ENCODE measurements at places on chromosomes 5 and 9. TPM values are rescaled to one million over a fixed set of nuclear protein-coding genes. Genes with fewer than 3 reads are reported as not detected.

Gene LIFR
- polyA plus RNA-seq: 1.00 TPM

Gene ENC1
- polyA plus RNA-seq: 68.1 TPM

Gene MAP1B
- polyA plus RNA-seq: 3.6 TPM

Gene UBE2QL1
- polyA plus RNA-seq: not detected

Gene FGD3
- polyA plus RNA-seq: 0.61 TPM

Gene CCIN
- not detected for polyA plus RNA-seq

Gene PGGT1B
- polyA plus RNA-seq: 5.5 TPM

Gene MAMDC4
- polyA plus RNA-seq: 0.82 TPM

- no peak overlapping the region for H3K4me3 ChIP-seq
- H3K27ac ChIP-seq: no peak overlapping the region
Measured at GRCh38 chr9:131982671-131983239, 96.9 kb downstream of the MED27 start.

GRCh38 chr5:143837306-143837848 is 25.4 kb downstream of the HMHB1 start:
- no peaks in the 10 kb centered on the region for H3K4me1 ChIP-seq
- H3K36me3 ChIP-seq: no peaks in the 10 kb centered on the region
- no peak overlapping the region for H3K4me3 ChIP-seq
- H3K27me3 ChIP-seq: no peaks in the 10 kb centered on the region
- no peak for DNase-seq

DNA sequence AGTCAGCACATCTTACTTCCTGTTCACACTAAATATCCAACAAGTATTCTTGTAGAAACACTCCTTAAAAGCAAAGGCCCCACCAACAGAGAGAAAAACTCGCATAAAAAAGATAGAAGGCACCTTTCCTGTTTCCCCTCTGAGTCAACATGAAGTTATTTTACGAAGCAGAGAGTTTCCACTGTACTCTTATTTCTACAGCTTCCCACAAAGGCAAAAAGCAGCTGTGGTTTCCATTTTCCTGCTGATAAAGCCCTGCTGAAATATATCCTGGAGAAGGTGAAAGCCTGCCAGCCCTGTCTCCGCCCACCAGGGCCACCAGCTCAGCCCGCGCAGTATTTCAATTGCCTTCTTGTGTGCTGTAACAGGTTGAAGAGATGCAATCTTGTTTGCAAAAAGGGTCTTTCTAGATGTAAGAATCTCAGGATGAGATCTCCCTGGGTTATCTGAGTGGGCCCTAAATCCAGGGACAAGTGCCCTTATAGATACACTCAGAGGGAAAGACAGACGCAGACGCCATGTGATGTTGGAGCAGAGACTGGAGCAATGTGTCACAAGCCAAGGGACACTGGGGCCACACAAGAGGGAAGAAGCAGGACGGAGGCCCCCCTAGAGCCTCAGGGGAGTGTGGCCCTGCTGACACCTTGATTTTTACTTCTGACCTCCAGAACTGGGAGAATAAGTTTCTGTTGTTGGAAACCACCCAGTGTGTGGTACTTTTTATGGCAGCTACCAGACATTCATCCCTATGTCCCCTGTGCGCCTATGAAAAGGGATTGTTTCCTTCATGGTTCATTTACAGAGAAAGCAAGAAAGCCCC is 19.9 kb downstream of the SEMA4D start:
- no peak overlapping the region for H3K4me3 ChIP-seq
- no peaks in the 10 kb centered on the region for H3K27me3 ChIP-seq
- H3K36me3 ChIP-seq: no peaks in the 10 kb centered on the region
- no peaks in the 10 kb centered on the region for H3K4me1 ChIP-seq
- no peak for DNase-seq

GRCh38 chr5:133432956-133433532 is 179.3 kb downstream of the FSTL4 start:
- no peak overlapping the region for H3K4me3 ChIP-seq
- DNase-seq: no peak
- H3K27ac ChIP-seq: no peak overlapping the region
- H3K27me3 ChIP-seq: no peaks in the 10 kb centered on the region

GRCh38 chr9:127731938-127732337 is 3.2 kb downstream of the TOR2A start:
- no peak overlapping the region for H3K4me3 ChIP-seq
- no peak for DNase-seq
- H3K4me1 ChIP-seq: peaks cover 10% of the 10 kb centered on the region
- H3K27me3 ChIP-seq: no peaks in the 10 kb centered on the region
- no peaks in the 10 kb centered on the region for H3K36me3 ChIP-seq

DNA sequence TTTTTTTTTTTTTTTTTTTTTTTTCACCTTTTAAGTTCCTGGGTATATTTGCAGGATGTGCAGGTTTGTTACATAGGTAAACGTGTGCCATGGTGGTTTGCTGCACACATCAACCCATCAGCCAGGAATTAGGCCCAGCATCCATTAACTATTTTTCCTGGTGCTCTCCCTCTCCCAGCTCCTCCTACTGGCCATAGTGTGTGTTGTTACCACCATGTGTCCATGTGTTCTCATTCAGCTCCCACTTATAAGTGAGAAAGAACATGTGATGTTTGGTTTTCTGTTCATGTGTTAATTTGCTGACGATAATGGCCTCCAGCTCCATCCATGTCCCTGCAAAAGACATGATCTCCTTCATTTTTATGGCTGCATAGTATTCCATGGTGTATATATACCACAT is 350.5 kb downstream of the MAN2A1 start:
- H3K27me3 ChIP-seq: no peaks in the 10 kb centered on the region
- H3K4me1 ChIP-seq: no peaks in the 10 kb centered on the region
- no peak overlapping the region for H3K4me3 ChIP-seq
- DNase-seq: no peak

DNA sequence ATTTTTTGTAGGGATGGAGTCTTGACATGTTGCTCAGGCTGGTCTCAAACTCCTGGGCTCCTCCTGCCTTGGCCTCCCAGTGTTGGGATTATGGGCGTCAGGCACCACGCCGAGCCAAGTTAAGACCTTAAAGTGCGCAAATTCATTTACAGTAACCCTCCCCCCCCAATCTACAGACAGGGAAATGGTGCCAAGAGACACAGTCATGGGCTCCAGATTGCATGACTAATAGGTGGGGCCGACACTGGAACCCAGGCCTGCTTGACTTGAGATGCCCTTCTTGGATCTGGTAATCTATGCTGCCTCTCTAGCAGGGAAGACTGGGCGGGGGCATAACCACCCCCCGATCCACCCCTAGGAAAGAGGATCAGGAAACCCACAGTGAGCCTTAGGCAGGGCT is 19.5 kb downstream of the TTF1 start:
- H3K27me3 ChIP-seq: no peaks in the 10 kb centered on the region
- no peak overlapping the region for H3K27ac ChIP-seq
- no peak overlapping the region for H3K4me3 ChIP-seq
- H3K4me1 ChIP-seq: no peaks in the 10 kb centered on the region
- peaks cover 32% of the 10 kb centered on the region for H3K36me3 ChIP-seq

- no peak overlapping the region for H3K27ac ChIP-seq
- DNase-seq: no peak
- no peak overlapping the region for H3K4me3 ChIP-seq
- H3K36me3 ChIP-seq: no peaks in the 10 kb centered on the region
- H3K27me3 ChIP-seq: no peaks in the 10 kb centered on the region
Measured at GRCh38 chr9:89518466-89519365, 20.8 kb upstream of the SEMA4D start.

DNA sequence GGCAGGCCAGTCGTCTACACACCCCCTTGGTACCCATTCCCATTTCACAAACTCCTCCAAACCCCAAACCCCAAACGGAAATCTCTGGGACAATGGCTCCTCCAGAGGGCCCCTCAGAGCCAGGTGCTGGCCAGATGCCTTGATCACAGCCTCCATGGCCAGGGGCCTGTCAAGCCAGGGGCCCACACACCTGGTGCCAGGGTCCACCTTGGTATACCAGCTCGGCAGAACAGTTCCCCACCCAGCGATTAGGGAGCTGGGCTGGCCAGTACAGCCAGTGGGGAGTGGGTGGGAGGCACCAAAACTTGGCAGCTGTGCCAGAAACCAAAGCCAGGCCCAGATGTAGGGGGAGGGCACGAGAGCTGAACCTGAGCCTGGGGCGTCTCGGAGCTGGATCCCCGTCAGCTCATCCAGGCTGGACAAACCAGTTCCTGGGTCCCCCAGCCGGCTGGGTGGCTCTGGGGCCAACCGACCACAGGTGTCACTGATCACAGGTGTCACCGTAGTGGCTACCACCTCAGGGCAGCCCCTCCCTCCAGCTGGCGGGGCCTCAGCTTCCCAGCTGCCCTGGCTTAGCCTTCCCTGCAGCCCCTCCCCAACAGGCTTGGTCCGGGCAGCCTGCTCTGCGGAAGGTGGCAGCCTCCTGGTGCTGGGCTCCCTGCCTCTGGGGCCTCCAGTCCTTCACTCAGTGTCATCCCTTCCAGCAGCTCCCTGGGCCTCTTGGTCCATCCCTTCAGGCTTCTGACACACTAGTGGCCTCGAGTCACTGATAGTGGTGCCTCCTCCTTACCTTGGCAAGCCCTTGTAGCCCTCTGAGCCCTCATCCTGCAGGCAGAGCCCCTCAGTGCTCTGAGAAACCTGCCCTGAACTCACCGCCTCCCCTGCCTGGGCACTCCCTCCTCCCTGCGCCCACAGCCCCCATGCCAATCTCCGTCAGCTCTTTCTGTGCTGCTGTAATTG is 6.6 kb upstream of the RMND5B start:
- H3K27ac ChIP-seq: no peak overlapping the region
- no peak for DNase-seq
- peaks cover 18% of the 10 kb centered on the region for H3K4me1 ChIP-seq
- peaks cover 6% of the 10 kb centered on the region for H3K36me3 ChIP-seq
- H3K4me3 ChIP-seq: no peak overlapping the region
- no peaks in the 10 kb centered on the region for H3K27me3 ChIP-seq

DNA sequence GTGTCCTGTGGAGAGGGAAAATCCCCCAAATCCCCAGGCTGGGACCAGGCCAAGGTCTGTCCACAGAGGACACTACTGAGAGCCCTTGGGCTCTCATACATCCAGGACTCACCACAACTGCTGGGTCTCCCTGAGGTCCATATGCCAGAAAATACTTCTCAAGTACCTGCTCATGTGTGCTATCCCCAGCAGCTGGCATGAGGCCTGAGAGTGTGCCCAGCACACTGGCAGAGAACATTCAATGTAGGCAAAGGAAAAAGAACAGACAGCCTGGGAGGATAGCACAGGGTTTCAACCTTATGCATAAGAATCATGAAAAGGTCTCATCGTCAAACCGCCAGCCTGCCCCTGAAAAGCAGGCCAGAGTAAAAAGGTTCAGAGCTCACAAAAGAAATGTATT is 154.1 kb upstream of the TAS2R1 start:
- H3K27me3 ChIP-seq: no peaks in the 10 kb centered on the region
- H3K27ac ChIP-seq: no peak overlapping the region
- no peak overlapping the region for H3K4me3 ChIP-seq
- no peaks in the 10 kb centered on the region for H3K36me3 ChIP-seq
- no peak for DNase-seq

GRCh38 chr5:150703762-150704161 is 2.9 kb upstream of the RBM22 start:
- peaks cover 15% of the 10 kb centered on the region for H3K4me1 ChIP-seq
- no peak overlapping the region for H3K4me3 ChIP-seq
- H3K27me3 ChIP-seq: no peaks in the 10 kb centered on the region
- no peak overlapping the region for H3K27ac ChIP-seq
- H3K36me3 ChIP-seq: peaks cover 2% of the 10 kb centered on the region

DNA sequence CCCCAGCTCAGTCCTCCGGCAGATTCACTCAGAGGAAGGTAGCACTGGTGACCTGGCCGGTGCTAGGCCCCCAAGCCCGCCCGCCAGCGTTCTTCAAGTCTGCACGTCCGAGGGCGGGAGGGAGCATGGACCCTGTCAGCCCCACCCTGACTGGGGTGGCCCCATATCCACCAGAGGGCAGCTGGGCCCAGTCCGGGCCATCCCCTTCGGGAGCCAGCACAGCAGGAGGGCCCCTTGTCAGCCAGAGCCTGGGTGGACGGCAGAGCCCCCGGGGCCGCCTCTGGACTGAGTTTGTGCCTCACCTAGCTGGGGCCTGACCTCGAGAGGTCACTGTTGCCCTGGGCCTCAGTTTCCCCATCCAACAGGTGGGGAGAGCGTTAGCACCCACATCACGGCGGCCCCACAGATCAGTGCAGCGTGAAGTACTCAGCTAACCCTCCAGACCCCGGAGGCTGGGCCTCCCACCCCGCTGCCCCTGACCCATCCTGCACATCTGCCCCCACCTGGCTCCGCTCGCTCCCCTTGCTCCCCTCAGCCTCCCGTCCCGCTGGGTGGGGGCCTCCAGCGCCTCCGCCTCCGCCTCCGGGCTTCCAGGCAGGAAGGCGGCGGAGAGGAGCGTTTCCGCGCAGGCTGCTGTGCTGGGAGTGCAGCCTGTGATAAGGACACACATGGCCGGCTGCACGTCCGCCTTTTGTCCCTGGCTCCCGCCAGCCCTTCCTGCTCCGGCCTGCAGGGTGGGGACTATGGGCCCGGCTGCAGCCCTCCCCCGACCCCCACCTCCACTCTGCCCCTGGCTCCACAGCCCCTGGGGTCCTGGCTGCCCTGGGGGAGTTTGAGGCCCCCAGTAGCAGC is 16.6 kb upstream of the EGFL7 start:
- peaks cover 6% of the 10 kb centered on the region for H3K4me1 ChIP-seq
- no peak overlapping the region for H3K27ac ChIP-seq
- H3K36me3 ChIP-seq: no peaks in the 10 kb centered on the region
- no peak overlapping the region for H3K4me3 ChIP-seq

Measured in keratinocyte (primary cell).